ENCODE measurements at places on chromosomes 6 and 20.

DNA sequence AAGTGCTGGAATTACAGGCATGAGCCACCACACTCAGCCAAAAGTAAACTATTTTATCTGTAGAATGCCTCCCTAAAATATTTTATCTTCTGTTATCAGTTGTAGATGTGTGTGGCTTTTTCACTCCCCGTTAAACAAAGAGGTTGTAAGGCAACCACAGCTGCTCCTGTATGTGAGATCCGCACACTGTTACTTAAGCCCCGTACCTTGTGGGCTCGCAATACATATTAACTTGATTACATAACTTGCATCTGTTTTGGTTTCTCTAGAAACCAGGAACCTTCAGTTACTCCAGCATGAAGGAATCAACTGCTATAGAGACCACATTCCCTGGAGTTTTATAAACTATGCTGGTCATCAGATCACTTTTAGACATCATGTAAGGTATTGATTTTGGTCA lies 420.1 kb upstream of the SLC35B3 start:
- peak; percentile 67 for DNase-seq

DNA sequence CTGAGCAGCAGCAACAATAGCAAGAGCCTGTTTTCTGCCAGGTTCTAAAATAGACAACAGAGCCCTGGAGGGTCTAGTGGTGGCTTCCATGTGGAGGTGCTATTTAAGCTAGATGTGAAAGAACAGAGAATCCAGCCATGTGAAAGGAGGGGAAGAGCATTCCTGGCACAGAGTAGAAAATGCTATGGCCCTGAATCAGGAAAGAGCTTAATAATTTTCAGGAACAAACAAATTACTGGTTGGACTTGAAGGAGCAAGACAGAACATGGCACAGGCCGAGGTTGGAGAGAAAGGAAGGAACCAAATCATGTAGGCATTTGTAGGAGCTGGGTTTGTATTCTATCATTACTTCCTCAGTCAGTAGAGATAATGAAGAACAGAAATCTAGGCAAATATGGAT lies 98.3 kb downstream of the AIG1 start:
- no peak for DNase-seq

DNA sequence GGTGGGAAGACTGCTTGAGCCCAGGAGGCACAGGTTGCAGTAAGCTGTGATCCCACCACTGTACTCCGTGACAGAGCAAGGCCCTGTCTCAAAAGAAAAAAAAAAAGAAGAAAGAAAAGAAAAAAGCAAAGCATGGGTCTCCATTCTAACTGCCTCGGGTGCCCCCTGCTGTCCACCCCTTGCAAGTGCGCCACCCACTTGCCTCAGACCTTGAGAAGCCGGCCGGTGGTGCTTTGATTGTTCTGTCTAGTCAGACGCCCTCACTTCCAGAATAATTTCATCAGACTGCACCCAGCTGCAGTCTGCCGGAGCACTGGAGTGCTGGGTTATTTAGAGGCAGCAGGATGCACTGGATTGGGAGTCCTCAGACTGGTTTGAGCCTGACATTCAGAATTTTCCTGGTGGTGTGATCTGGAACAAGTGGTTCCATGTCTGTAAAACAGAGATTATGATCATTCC lies 17.6 kb upstream of the TM9SF4 start:
- DNase-seq: peak; percentile 49

DNA sequence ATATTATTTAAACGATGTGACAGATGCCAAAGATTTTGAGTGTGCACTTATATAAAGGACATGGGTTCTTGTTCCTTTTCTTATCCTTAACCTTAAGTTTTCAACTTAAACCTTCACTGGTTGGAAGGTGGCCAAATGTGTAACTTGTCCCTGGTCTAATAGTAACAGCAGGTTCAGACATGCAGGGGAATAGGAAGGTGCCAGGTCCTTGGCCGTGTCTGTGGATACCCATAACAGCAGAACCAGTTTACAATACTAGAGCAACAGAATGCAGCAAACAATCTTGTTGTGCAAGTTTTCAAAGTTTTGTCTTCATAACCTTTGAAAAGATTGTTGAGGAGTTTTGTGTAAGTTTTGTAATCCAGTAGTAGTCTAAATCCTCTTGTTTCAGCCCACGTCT lies 4.4 kb downstream of the MYB start:
- DNase-seq: no peak

DNA sequence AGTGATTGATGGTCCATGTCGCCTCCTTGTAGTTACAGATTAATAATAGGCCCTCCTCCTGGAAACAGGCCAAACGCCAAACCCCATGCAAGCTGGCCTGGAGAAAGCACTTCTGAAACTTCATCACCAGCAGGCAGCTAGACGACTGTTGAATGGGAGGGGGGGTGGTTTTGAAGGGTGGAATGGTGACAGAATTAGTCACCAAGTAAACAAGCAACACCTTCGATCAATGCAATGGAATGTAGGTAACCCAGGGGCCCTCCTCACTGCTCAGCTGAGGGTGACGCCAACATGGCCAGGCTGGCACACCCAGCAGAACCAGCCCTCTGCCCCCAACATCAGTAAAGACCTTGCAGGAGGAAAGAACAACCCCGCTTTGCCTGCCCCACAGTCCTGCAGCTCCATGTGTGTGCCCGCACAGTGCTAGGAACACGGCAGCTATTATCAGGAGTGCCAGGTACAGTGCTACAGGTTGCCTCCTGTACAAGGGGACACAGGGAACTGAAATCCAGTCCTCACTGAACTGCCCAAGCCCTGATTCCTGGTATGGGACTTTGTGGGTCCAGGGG lies 2.7 kb downstream of the BCAS1 start:
- no peak for DNase-seq

GRCh38 chr20:40922865-40923264 lies 105.8 kb upstream of the TOP1 start:
- no peak for DNase-seq

GRCh38 chr6:159092631-159093030 lies 47.8 kb upstream of the TAGAP start:
- peak; percentile 75 for DNase-seq

DNA sequence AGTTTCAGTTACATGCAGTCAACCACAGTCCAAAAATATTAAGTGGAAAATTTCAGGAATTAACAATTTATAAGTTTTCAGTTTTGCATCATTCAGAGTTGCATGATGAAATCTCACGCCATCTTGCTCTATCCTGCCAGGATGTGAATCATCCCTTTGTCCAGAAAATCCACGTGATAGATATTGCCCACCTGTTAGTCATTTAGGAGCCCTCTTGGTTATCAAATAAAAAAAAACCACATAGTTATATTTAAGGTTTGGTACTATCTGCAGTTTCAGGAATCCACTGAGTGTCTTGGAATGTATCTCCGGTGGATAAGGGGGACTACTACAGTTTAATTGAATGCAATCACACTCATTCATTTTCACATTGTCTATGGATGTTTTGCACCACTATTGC lies 1249.0 kb upstream of the CITED2 start:
- DNase-seq: no peak

- DNase-seq: no peak
These were observed 105.0 kb upstream of the MRPS10 start for GRCh38 chr6:42322676-42323075.

DNA sequence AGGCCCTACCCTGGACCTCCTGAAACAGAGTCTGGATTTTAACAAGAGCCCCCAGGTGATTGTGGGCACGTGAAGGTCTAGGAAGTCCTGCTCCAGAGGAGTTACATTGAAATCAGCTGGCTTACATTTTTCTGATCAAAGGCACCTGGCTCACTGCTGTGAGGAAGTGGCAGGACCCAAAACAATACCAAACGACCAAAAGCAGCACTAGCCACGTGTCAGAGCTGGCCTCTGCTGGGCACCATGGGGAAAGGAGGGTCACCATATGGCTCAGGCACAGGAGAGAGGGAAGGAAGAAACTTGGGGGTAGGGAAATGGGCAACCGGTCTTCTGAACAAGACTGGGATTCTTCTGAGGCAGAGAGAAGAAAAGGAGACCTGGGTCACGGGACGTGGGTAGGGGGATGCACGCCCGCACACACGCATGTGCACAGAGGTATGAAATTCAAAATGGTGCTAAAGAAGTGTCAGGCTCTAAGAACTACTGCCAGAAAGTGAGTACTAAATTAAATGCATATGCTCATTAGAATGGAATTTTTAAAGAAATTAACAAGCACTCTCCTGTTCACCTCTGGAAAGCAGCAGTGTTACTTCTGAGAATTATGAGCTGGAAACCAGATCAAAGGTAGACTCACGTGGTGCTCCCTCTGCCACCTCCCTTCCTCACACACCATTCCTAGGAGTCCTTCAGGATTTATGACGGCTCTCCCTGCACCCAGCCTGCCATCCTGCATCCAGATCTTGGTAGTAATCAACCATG lies 113.6 kb downstream of the TRERF1 start:
- DNase-seq: no peak

- DNase-seq: no peak
These were observed 161.4 kb downstream of the FOXC1 start for GRCh38 chr6:1770968-1771723.

DNA sequence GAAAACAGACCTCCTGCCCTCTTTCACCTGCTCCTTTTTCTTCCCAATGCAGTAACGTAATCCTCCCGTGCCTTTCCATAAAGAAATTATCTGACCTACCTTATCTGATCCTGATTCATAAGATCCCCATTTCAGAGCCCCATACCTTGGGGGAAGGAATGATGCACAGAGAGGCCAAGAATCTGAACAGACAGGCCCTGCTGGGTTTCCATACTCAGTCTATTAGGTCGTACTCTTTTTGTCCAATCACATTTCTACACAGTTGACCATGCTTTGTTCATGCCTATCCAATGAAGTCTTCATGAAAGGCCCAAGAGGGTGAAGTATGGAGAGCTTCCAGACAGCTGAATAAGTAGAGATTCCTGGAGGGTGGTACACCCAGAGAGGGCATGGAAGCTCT lies 25.3 kb downstream of the SRPK1 start:
- no peak for DNase-seq

GRCh38 chr6:106702451-106703110 lies 73.2 kb downstream of the QRSL1 start:
- DNase-seq: no peak

Measured in HL-60 (cell line).